ENCODE measurements at places on chromosomes 13 and 19.
A peak's percentile ranks its signal among the peaks of the same experiment; 100 is the strongest.

DNA sequence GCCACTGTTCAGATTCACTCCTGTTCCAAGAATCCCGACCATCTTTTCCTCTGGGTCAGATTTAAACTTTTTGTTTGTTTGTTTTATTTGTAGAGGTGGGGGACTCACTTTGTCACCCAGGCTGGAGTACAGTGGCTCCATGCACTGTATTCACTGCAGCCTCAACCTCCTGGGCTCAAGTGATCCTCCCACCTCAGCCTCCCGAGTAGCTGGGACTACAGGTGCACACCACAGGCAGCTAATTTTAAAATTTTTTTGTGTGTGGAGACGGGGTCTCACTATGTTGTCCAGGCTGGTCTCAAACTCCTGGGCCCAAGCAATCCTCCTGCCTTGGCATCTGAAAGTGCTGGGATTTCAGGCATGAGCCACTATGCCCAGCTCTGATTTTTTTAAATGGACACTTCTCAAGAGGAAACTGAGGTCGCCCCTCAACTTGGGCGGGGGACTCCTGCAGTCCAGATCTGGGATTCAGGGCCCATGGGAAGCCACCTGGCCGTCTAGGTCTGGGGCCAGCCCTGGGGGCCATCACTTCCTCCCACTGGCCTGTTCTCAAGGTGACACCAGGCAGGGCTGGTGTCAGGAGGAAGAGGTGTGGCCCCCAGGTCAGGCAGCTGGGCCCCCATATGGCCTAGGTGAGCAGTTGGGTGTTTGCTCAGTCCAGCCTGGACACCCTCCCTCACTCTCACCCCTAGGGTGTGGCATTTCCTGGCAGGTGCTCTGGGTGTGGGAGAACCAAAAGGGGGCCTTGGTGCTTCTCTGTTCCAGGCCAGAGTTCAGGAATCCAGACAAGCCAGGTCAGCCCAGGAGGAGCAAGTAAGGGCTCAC, 1.3 kb downstream of the B3GNT3 start:
- no peak for DNase-seq

GRCh38 chr13:41562083-41562482, 104.7 kb downstream of the RGCC start:
- DNase-seq, result peak; percentile 43

DNA sequence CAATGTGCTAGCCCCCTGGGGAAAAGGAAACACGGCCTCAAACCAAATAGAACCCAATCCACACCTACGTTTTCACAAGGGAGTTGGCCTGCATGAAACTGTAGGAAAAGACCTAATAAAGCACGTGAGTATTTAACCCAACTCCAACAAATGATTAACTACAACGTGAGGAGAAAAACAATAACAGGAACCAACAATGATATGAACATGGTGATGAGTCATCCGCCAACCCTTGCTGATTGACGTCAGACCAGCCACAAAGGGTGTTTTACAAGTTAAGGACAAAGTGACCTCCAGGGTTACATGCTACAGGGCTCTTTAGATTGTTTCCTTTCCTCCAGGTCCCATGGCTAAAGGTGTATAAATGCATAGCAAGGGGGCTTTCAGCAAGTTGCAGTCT, 460.5 kb downstream of the COG6 start:
- peak; percentile 53 for DNase-seq

DNA sequence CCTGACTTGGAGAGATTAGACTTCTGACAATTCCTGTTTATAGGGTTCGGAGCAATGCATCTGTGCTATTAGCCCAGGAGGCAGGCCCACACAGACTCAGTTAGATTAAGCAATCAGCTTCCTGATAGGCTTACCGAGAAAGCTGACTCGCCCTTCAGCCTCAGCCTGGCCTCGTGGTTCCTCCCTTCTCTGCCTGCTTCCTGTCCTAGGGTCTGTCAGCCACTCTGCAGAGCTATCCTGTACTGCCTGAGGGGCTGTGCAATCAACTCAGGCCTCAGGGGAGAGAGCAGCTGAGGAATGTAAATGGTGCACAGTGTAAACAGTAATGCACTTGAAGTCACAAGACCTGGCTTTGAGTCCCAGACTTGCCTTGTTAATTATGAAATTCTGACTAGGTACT, 30.7 kb downstream of the HTR2A start:
- DNase-seq, result no peak

GRCh38 chr13:59280297-59280696, 883.4 kb downstream of the DIAPH3 start:
- no peak for DNase-seq

DNA sequence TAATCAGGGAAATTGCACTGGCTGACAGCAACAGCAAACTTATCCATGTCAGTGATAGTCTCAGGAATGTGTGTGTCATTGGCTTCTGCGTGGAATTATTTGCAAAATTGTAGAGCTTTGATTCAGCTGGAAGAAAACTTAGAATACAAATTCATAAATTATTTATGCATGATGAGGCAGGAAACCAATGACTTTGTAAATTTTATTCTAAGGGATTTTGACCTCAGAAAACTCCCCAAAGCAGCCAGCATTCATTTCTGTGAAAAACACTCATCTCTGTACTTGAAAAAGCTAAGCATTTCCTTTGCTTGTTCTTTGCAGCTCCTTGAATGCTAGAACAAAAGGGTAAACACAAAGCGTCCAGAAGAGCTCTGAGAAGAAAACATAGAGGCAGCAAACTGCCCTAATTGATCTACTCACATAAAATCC, 162.4 kb downstream of the DCT start:
- DNase-seq, result no peak

All from RCC 7860 (cell line).